ENCODE measurements at places on chromosomes 3 and 15.

DNA sequence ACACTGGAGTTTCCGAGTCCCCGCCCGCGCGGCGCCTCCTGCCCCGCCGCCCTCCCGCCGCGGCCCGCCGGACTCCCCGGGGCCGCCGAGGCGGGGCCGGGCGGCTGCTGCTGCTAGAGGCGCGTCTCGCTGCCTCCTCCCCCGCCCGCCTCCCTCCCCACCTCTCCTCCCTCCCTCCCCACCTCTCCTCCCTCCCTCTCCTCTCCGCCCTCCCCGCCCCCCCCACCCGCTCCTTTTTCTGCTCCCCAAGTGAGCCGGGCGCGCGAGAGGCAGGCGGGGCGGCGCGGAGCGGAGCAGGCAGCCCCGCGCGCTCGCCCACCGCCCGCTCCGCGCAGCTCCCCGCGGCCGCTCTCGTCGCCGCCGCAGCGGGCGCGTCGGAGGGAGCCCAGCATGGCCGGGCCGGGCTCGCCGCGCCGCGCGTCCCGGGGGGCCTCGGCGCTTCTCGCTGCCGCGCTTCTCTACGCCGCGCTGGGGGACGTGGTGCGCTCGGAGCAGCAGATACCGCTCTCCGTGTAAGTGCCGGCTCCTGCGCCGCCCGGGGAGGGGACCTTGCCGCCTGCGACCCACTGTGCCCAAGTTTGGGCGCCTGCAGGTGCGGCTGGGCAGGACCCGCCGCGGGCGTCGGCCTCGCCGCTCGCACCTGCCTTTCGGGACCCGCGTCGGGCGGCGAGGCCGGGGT lies at the start of gene CACNA2D3:
Gene CACNA2D3 (plus strand): TSS at position 229 of the 679 bp plus-strand sequence.
- peak; percentile 71 for DNase-seq

DNA sequence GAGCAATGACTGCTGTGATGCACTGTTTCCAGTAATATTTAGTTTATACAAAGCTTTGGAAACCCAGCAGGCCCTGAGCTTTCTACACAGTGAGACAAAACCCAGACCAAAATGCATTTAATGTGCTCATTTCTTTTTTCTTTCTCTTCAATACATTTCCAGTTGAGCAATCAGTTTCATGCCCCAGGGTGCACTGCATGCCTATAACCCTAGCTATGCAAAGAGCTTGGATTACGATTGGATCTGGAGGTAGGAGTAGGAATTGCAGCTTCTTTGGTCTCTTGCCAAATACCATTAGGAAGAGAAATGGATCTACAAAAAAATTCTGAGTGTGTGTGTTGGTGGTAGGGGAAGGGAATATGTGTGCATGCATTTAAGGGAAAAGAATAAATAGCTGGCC lies 1001.4 kb downstream of the SQOR start:
- DNase-seq: no peak

GRCh38 chr15:101439285-101439919 lies 50.1 kb downstream of the PCSK6 start:
- no peak for DNase-seq

DNA sequence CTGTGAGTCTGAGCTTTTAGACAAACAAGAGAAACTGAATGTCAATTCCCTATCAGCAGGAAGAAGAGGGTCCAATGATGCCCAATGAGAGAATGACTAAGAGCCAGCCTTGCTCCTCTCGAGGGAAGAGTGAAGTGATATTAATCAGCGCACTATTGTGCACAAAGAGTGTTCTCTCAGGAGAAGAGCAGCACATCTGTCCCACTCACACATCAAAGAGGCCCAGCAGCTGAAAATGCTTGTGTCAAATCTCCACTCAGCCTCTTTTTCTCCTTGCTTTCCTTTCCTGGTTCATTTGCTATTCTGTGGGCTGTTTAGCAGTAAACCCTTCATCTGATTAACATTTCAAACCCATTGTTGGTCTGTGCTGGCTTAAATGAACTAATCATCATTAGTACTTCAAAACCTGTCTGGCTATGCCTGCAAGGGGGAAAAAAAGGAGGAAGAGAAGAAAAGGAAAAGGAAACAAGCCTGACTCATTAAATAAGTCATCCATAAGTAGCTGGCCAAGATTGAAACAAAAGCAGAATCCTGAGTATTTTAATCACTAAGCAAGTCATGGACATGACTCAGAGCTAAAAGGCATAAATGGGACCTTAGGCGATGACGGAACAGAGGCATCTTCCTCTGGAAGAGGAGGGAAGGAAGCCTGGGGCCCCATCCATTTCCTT lies 912.7 kb downstream of the TUSC7 start:
- no peak for DNase-seq

DNA sequence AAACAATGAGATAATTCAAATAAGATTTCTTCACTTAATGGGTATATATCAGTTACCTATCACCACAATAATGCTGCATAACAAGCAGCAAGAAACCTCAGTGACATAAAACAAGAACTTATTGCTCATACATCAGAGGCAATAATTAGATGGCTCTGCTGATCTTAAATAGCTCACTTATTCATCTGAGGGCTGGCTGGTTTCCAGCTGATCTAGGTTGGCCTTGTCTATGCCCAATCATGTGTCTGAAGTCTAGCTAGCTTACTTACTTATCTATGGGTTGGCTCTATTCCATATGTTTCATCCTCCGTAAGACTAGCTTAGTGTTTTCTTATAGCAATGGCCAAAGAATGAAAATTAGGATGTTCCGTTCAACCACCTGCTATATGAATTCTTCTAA lies 109.4 kb upstream of the AGTR1 start:
- DNase-seq: no peak
